ENCODE measurements at places on chromosomes 6 and 20. TPM values are rescaled to one million over a fixed set of nuclear protein-coding genes. Genes with fewer than 3 reads are reported as not detected.

SUMO4 gene
- polyA plus RNA-seq = not detected

CAGE1 gene
- not detected for polyA plus RNA-seq

SLC17A4 gene
- not detected for polyA plus RNA-seq

CLDN20 gene
- polyA plus RNA-seq = not detected

NINL gene
- 22.5 TPM for polyA plus RNA-seq

ERVFRD-1 gene
- polyA plus RNA-seq = not detected

Measured in SK-N-SH (cell line).